ENCODE measurements at places on chromosomes 5 and 9.

- no peak for DNase-seq
Observed at GRCh38 chr5:75512383-75513074, 838 bp downstream of the POLK start.

- DNase-seq: no peak
Observed at GRCh38 chr5:104702212-104702611, 1139.6 kb upstream of the NUDT12 start.

- no peak for DNase-seq
Observed at GRCh38 chr9:7216004-7216841, 458.4 kb downstream of the KDM4C start.

- no peak for DNase-seq
Observed at GRCh38 chr5:96434201-96434645, 1.2 kb upstream of the PCSK1 start.

Measured in GM18507 (cell line).